ENCODE measurements at places on chromosomes 11 and 22.

- DNase-seq = no peak
Measured at GRCh38 chr11:83147895-83148294, 9.0 kb upstream of the PCF11 start.

DNA sequence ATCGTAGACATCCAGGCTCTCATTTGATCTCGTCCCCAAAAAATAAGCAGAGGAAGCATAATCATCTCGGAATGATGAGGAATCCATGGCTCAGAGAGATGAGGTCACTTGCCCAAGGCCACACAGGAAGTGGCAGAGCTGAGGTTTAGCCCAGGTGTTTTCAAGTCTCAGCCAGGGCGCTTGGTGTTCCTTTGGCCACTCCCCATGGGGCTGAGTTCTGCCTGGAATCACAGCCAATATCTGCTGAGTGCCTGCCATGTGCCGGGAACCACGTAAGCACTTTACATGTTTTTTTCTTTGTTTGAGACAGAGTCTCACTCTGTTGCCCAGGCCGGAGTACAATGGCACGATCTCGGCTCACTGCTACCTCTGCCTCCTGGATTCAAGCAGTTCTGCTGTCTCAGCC lies 29.5 kb upstream of the MYH9 start:
- no peak for DNase-seq

DNA sequence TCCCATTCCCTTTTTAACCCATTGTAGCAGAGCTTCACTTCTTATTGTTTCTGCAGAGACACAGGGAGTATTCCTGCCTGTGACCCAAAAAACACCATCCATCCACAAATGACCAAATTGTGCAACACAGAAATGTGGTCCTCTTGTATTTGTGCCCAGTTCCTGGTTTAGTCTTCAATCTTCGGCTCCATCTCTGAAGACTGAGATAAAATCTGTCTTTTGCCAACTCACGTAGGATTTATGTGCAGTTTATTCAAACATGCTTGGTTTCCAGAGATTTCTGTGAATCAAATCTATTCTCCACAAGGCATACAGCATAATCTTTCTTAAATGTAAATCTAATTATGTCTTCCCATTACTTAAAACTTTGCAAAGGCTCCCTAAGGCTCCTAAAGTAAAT lies 307.0 kb downstream of the AASDHPPT start:
- no peak for DNase-seq

DNA sequence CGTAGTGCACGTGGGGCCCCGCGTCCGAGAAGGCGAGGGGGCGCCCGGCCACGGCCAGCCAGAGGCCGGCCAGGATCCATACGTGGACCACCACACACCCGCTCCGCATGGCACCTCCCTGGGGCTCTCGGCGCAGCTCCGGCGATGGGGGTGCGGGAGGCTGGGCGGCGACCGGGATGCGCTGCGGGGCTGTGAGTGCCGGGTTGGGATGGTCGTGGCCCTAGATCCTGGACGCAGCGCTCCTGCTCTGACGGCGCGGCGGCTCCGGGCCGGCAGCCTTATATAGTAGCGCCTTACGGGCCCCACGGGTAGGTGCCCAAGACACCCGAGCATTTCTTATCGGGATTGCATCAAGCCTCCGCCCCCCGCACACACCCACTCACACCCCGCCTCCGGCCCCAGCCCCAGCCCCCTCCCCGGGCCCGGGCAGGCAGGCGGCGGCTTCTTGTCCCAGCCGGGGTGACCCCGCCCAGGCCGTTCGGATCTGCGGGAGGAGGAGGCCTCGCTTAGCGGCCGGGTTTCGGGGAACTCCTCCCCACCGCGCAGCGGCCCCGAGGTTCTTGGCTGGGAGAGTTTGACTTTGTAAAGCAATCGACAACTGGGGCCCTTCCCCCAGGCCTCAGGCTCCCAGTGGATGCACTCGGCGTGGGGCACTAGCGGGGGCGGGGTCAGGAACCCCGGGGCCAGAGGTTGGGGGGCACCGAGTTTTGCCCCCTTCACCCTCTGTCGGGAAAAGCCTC lies at the start of gene FGF19:
Gene FGF19, minus strand, starts transcription at position 255 of the 740 bp plus-strand sequence. Its CDS starts 146 bp downstream, at position 109.
- DNase-seq = no peak

- no peak for DNase-seq
Measured at GRCh38 chr22:49734882-49735281, 92.8 kb downstream of the BRD1 start.

GRCh38 chr11:72730737-72731136 lies 21.5 kb downstream of the ARAP1 start:
- no peak for DNase-seq

GRCh38 chr11:45000918-45001317 lies 50.2 kb upstream of the TP53I11 start:
- no peak for DNase-seq

DNA sequence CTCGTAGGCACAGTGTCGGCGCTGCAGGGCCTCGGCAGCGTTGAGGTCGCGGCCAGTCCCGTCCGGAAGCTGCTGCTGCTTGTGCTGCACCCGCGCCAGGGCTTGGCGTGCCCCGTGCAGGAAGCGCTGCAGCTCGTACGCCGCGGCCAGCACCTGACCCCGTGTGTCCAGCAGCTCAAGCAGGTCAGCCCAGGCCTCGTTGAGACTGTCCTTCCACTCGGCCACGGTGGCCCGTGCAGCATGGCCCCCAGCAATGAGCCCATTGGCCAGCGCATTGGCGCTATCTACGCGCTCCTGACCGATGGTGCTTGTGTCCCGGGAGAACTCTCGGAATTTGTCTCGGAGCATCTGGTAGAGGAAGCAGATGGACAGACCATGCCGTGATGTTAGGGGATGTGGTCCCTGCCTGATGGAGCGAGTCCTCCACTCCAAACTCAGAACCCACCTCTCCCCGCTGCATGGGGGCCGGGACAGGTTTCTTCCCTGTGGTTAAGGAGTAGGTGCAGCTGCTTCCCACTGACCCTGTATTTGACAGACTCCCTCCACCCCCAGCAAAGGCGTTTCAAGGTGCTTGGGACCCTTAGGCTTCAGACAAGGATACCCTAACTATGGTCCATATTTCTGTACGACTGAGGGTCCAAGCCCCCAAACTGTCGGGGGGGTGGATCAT lies 13.8 kb upstream of the RBM4B start:
- DNase-seq = no peak

Measured in CD8-positive, alpha-beta T cell (primary cell).